CD14-positive monocyte (primary cell): ENCODE measurements at places on chromosomes 5 and 9.

DNA sequence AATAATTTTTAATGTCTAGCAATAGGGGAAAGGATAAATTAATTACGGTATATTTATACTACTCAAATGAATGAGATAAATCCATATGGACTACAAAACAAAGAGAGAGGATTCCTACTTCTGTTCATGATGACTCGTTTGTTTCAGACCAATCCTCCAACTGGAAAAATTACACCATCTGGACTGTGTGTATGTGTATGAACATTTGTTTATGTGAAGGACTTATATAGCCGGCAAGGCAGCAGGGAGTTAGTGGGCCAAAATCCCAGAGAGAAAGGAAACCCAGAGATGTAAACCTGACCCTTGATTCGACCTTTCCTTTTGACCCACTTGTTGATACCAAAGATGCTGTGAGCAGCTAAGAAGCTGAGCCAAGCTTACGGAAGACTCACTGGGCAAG lies 20.1 kb downstream of the PDE6A start:
- DNase-seq: no peak

- DNase-seq: no peak
Measured at GRCh38 chr5:1324719-1325190, 20.1 kb downstream of the CLPTM1L start.

- DNase-seq: no peak
Measured at GRCh38 chr9:136728548-136729123, 14.1 kb downstream of the LCN10 start.

DNA sequence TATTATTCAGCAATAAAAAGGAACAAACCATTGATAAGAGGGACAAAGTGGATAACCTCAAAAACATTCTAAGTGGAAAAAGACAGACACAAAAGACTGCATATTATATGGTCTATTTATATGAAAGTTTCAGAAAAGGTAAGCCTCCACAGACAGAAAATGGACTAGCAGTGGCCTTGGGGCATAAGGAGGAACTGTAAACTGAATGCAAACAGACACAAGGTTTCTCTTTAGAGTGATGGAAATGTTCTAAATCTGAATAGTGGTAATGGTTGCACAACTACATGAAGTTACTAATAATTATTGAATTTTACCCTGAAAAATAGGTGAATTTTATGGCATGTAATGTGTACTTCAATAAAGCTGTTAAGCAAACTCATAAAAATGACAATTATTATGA lies 286.3 kb upstream of the PAPPA start:
- DNase-seq: no peak

GRCh38 chr9:128372784-128373183 lies 1.6 kb downstream of the URM1 start:
- no peak for DNase-seq

DNA sequence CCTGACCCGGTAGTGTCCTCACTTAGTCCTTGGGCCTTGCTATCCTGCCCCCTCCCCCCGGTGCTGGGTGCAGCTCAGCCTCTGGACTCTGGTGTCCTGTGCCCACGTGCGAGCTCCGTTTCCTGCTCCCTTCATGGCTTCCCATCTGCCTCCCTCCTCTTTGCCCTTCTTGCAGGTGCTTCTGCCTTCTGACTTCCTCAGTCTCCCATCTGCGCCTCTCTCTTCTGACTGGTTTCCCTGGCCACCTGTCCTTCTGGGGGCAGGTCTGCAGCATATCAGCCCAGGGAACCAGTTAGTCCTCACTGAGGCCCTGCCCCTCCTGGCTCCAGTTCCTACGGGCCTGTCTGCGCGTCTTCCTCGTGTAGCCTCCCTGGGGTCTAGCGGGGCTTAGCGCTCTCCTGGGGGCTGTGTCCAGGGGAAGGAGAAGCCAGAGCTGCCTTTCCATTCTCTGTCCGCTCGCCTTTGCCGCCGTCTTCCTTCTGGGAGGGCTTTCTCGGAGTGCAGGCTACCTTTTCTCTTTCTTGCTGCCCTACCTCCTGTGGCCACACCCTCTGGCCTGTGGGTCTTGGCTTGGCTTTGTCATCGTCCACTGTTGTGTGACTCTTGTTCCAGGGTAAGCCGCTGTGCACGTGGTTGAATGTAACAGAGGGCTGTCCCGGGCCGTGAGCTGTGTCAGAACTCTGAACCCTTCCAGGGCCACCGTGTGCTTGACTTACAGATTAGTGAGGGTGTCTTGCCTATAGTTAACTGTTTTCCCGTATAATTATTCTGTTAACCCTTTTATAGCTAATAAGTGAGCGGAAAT lies 51.8 kb downstream of the EHMT1 start:
- DNase-seq: peak; percentile 17

DNA sequence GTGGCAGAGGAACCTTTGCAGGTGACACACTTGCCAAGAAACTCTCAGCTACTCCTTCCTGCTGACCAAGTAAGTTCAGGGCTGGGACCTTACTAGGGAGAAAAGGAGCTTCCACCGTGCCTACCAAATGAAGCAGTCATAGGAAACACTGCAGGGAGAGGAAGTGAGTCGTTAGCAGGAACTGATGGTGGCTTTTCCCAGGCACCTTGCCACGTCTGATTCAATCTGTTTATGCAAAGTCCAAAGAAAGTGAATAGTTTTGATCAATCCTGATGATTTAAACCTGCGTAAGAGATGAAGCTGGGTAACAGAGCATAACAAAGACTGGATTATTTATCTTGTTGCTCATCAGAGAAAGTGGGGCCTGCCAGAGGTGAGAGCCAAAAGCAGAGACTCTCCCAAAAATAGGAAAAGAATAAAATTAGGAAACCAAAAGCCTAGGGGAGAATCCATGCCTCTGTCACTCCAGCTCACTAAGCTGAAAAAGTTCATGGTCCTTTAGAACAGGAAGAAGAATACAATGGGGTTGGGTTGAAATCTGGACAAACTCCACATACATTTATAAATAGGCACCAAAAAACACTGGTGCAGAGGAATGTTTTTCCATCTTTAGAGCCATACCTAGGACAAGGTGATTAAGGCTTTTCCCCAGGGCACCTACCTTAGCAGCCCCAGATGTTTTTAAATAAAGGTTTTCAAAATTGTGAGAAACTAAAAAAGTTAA lies 9.3 kb upstream of the PFDN1 start:
- DNase-seq: peak; percentile 71

GRCh38 chr9:110777196-110777875 lies 108.7 kb downstream of the MUSK start:
- DNase-seq: no peak

- no peak for DNase-seq
Measured at GRCh38 chr9:73682789-73683188, 531.1 kb downstream of the ANXA1 start.

DNA sequence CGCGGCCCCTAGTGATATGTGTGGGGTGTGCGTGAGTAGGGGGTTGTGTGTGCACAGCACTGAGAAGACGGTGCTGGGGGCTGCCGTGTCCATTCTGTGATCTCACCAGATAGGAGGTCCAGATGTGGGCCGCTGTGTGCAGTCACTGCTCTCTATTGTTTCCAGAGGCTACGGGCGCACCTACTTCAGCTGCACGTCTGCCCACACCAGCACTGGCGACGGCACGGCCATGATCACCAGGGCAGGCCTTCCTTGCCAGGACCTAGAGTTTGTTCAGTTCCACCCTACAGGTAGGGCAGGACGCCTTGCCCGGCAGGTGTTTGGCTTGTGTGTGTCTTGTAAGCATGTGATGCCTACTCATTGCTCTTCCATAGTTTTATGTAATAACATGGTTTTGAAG lies 12.6 kb downstream of the SDHA start:
- DNase-seq: no peak

DNA sequence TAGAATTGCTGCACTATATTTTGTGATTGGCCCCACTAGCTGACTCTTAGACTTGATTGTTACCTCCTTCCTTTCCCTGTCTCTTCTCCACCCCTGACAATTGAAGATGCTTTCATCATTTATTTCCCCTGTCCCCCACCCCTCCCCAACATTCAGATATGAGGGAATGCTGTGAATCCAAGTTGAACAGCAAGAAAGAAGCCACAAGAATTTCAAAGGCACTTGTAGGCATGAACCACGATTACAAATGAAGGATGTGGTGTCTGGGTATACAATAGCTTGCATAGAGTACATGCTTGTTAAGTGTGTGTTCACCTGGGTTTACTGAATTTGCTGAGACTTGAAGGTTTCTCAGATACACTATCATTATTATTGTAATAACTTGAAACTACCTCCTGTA lies 78.3 kb upstream of the TRIO start:
- no peak for DNase-seq

DNA sequence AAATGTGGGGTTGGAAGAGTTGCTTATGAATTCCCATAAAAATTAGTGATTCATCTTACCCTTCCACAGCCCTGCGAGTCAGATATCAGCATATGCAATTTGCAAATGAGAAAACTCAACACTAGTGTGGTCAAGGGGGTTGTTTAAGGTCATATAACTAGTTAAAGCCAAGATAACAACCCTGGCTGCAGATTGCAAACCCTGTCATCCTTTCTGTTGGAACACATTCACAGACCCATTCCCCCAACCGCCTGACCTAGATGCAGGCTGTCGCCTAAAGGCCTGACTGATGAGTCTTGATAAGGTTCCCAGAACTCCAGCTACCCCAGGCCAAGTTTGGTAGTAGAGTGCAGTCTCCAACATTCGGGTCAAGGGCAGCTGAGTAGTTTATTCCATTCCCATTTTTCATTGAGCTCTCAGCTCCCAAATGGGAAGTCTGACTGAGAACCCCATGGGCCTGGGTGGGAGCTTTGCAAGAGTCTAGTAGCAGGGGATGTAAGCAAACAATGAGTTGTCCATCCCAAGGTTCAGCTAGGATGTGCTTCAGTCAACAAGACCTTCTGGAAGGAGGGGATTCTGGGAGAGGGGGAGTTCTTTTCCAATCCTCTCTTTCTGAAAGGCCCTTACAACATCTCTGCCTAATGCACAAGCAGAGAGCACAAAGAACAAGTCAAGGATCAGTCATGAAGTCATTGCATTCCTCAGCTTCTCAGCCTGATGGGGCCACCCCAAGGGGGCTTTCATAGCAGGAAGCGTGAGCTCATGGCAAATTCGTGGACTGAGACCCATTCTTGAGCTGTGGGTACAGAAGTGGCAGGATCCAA lies 40.3 kb downstream of the ADAM19 start:
- DNase-seq: no peak

- no peak for DNase-seq
Measured at GRCh38 chr9:129435291-129435690, 185.6 kb downstream of the C9orf50 start.

DNA sequence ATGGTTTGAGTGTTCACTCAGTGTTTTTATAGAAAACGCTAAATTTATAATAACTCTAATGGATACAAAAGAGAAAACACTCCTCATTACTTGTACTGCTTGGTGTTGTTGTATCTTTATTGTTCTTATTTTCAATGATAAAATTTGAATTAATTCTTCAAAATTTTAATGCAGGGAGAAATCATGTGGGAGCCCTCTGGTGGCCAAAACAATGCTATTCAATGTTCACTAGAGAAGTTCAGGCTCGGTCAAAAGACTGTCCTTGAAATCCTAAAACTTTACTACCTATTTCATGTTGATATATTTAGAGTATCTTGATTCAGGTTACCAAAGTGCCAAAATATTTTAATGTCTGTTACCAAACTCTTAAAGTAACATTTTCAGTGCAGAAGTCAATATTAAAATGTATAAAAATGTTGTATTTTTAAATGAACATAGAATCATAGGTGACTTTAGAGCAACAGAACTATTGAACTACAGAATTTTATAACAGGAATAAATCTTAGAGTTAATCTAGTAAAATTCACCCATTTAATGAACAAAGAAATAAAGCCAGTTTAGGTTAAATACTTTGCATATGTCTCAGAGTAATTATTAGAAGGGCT lies 1259.8 kb downstream of the PTPRD start:
- DNase-seq: no peak

DNA sequence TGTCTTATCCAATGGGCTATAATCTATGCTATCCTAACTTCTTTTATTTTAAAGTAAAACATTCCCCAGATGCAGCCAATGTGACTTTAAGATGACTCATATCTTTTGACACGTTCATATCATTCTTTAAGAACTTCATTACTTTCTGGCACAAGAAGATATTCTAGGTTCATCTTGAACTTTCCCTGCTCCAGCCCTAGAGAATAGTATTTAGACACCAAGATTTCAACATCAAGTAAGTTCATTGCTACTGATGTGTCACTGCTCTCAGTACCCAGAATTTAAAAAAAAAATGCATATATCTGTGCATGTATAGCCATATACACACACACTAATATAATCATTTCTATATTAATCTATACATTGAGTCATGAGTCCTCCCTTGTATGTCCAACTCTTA lies 175.2 kb downstream of the SAXO1 start:
- no peak for DNase-seq

GRCh38 chr5:134103998-134104654 lies 10.4 kb upstream of the TCF7 start:
- DNase-seq: no peak

DNA sequence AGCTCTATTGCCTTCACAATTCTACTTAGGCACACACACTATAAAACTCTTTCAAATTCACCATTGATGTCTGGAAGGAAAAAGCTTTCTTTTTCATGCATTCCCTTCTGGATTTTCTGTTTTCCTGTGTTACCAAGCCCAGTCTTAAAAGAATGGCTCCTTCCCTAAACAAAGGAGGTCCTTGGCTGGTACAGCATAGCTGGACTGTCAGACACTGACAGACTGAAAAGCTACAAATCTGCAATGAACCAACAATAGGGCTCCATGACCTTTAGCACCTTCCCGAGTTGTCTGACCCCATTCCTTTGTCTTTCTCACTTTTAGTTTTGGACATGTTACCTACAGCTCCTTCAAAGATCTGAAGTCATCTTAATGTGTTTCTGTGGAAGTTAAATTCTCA lies 382.5 kb downstream of the TMEM161B start:
- no peak for DNase-seq

DNA sequence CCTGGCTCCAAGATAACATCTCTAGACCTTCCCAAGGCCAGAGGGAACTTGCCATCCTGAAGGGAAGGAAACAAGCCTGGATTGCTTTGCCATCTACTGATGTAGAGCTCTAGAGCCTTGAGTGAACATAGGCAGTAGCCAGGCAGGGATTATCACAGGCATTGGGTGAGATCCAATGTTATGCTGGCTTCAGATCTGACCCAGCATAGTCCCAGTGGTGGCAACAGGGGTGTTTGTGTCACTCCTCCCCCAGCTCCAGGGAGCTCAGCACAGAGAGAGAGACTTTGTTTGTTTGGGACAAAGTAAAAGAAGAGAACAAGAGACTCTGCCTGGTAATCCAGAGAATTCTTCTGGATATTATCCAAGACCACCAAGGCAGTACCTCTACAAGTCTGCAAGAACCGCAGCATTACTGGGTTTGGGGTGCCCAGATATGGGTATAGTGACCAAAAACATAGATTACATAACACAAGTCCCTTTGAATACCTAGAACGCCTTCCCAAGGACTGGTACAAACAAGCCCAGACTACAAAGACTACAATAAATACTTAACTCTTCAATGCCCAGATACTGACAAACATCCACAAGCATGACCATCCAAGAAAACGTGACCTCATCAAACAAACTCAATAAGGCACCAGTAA lies 137.6 kb upstream of the DAPK1 start:
- DNase-seq: no peak
